Renal cortical epithelial cell (primary cell): ENCODE measurements at places on chromosomes 4 and X.

- DNase-seq = no peak
Observed at GRCh38 chrX:99522450-99522849, 887.6 kb downstream of the PCDH19 start.

- no peak for DNase-seq
Observed at GRCh38 chr4:152973629-152974467, 37.7 kb downstream of the FHDC1 start.

GRCh38 chrX:118968031-118968430 lies 6.4 kb upstream of the LONRF3 start:
- peak; percentile 59 for DNase-seq

GRCh38 chrX:10177601-10178000 lies 20.8 kb downstream of the CLCN4 start:
- DNase-seq = no peak

GRCh38 chr4:141133146-141133998 lies at the start of gene RNF150:
Gene RNF150 (minus strand): TSS chr4:141133469.
- DNase-seq = peak; percentile 84

DNA sequence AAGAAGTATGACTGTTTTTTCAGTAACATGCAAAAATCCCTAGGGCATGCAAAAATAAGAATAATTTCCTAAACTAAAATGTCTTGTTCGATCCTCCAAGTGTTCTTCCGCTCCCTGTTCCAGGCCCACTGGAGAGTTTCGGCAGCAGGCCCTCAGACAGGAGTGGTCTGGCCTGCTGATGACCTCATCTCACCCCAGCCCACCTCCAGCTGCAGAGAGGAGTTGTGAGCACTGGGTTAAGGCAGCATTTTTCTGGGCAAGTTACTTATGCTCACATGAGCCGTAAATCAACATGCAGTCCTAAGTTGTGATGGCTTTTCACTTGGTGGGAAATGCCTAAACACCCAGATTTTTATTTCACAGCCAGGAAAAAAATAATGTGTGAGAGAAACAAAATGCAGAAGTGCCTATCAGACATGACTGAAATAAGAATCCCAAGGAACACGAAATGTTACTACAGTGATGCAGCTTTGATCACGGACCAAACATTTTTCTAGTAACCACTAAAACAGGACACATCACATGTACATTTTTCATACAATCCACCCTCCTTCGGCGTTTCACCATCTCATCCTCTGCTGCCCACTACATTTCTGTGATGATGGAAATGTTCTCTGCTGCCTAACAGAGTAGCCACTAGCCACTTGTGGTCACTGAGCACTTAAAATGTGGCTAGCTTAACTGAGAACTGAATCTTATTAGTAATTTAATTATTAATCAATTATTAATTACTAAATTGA lies 153.3 kb upstream of the TBL1X start:
- DNase-seq = no peak

DNA sequence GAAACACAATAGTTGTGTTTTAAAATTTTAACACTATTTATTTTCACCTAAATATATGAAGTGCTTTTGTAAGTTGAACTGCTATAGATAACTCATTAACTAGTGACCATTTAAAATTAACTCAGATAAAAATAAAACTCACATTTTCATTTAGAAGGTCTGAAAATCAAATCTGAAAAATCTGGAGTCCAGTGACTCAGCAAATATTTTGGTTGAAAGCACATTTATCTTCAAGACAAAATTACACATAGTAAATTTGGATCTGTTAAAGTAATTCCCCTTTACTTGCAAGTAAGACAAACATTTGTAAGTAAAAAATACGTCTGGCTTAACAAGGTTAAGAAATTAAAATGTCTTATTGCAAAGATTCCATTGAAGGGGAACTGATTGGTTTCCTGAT lies 589.1 kb downstream of the TRIML1 start:
- peak; percentile 15 for DNase-seq

DNA sequence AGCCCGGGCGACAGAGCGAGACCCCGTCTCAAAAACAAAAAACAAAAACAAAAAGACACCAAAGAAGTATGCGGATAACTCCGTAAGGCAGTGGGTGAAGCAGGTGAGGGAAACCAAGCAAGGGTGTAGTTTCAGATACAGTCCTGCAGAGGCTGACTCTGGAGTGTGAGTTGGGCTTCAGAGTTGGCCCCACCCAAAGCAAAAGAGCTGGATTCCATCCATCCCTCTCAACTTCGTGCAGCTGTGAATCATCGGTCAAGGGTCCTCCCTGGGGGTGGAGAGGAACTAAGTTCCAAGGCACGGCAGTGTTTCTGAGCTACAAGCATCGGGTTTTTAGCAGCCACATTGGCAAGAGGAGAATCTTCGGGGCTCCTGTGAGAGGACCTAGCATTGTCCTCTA lies 43.9 kb upstream of the FAM9A start:
- DNase-seq = peak; percentile 71

- no peak for DNase-seq
Observed at GRCh38 chr4:181659202-181659601, 584.0 kb upstream of the TENM3 start.

DNA sequence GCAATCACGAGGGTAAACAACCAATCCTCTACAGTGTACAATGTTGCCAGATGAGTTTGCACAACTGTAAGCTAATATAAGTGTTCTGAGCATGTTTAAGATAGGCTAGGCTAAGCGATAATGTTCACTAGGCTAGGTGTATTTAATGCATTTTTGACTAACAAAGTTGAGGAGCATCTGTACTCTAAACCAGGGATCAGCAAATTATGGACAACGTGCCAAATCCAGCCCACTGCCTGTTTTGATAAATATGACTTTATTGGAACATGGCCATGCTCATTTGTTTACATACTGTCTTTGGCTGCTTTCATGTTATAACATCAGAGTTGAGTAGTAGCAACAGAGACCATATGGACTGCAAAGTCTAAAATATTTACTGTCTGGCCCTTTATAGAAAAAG lies 46.3 kb upstream of the ARHGEF6 start:
- no peak for DNase-seq

DNA sequence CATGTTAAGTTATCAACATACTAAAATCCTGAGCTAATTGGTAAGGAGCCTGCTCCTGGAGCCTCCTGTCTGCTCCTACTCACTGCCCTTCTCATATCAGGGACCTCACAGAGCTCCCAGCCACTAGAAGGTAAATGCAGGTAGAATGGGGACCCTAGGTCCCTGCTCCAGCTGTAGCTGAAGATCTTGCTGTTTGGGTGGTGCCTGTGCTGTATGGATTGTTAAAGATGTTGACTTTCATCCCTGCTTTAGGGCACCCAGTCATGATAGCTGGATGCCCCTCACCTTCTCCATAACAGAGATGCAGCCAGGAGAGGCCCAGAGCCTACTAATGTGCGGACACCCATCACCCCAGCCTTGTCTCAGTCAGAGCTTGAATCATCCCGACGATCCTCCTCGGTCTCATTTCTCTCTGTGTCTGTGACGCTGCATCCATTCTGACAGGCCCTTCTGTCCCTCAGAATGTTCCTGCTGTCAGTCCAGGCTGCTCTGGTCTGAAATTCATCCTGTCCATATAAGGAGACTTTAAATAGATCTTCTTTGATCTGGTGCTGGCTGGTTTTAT lies 341.7 kb upstream of the GATB start:
- DNase-seq = no peak

DNA sequence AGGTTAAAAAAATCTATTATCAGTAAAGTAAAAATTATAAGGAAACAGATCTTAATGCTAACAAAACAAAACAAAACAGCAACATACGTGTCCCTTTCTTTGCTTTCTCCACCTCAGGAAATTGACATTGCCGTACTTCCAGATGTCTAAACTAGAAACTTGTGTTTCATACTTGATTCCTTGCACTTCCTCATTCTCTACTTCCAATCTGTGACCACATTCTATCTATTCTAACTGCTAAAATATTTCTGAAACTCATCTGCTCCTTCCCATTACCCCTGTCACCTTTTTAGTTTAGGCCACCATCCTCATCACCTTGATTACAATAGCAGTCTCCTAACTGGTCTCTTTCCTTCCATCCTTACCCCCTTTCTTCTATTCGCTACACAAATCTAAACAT lies 22.5 kb upstream of the RPA4 start:
- no peak for DNase-seq

DNA sequence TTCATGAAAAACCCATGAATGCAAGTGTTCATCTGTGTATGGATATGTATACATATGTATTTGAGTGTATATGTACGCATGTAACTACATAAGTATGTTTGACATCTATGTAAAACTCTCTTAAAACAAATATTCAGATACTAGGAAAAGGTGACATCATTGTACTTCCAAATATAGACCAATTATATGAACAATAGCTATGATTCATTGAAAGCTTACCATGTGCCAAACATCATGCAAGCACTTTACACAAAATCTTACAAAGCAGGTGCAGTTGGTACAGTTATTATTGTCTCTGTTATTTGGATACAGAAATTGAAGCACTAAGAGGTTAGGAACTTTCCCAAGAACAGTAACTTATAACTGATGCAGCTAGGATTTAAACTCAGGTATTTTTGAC lies 21.4 kb downstream of the MAGEB17 start:
- DNase-seq = peak; percentile 23

- DNase-seq = no peak
Observed at GRCh38 chr4:177064729-177065394, 244.8 kb upstream of the NEIL3 start.

DNA sequence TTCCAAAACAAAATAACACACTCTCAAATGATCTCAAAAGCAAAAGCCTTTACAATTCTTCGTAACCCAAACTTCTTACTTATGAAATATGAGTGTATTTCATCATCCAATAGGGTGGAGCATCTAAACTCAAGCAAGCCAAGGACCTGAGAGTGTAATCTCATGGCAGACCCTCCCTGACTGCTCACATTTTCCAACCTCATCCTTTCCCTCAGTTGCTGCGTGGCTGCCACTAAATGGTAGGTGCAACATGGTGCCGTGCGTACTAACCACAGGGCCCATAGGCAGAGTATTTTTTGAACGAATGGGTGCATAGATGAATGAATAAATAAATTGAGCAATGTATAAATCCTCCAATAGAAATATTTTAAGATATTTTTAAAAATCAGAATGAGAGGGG lies 45.4 kb downstream of the TTC29 start:
- no peak for DNase-seq

GRCh38 chr4:77695774-77696173 lies 90.2 kb downstream of the CXCL13 start:
- DNase-seq = peak; percentile 97

GRCh38 chrX:107673933-107674479 lies 45.7 kb downstream of the PRPS1 start:
- peak; percentile 89 for DNase-seq

DNA sequence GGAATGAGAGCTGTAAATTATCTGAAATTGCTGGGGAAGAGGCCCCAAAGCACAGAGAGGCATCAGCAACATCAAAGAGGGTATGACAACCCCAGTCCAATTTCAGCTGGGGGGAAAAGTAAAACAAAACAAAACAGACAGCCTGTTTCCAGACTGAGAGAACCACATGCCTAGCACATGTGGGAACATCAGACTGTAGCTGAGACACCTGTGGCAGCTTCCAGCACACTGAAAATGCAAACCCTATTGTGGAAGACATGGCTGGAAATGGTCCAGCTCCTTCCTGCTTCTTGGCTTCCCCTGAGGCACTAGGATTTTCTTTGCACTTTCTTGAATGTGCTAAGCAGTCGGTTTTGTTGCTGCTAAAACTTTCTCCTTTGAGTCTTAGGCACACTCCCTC lies 240.9 kb upstream of the STS start:
- no peak for DNase-seq

GRCh38 chr4:3266076-3266475 lies 17.1 kb downstream of the MSANTD1 start:
- DNase-seq = no peak

DNA sequence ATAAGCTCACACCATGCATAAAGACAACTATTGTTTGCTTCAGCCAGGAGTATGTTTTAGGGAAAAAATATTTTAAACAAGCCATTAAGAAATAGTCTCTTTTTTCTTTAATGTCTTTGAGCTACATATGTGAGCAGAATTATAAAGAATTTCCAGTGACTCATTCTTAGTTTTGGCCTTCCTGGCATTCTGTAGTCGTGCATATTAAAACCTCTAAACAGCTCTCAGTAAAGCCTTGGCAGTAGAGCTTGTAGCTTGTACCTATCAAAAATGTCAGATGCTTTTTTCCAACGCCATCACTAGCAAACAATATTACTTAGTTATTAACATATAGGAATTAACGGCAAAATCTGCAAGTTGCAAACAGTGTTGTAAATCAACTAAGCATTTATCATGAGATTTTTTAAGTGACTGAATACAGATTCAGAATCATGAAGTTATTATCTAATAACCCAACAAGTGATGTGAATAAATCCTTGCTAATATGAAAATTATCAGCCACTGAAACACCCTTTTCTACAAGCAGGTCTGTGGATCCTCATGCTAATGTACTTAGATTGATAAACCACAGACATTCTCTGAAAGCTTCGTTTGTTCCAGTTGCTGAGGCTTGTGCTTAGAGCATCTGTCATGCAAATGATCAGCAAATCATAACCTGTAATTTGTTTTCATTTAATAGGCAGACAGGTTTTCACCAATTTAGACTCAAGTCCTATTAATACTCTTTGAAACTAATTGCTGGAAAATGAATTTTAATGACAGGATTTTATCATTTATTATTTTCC lies 412.0 kb upstream of the ATOH1 start:
- no peak for DNase-seq

DNA sequence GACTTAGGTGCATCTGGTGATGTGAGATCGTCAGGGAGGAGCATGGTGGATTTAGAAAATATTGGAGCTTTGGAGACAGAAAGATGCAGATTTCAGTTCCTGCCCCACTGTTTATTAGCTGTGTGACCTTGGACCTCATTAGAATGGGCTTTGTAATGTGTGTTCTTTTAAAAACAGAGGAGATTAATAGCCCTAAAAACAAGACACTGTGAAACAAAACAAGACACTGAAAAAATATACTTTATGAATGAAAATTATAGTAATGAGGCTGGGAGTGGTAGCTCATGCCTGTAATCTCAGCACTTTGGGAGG lies 79.5 kb downstream of the EVC start:
- DNase-seq = no peak

DNA sequence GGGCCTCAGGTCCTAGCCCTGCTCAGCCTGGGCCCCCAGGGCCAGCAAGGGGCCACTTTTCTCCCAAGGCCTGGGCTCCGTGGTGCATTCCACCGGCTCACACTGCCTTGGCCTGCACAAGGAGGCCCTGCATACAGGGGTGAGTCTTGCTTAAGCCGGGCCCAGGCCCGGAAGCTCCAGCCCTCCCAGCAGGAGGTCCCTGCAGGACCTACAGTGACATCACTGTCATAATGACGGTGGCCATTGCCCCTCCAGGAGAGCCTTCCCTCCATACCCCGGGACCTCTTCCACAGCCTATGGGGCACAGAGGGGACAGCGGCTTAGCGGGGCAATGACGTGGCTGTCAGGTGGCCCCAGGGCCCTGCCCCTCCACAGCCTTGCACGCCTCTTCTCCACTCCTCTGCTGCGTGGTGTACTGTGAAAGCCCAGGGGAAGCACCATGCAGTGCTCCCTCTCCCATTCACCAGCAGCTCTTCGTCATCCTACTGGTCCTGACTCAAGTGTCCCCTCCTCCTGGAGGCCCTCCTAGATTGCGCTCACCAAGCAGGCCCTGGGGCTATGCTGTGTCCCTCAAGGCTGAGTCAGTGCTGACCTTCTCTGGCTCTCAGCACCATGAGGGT lies 32.3 kb upstream of the AFAP1 start:
- DNase-seq = no peak

GRCh38 chr4:168852933-168853713 lies 156.9 kb downstream of the CBR4 start:
- DNase-seq = no peak
